SJSA1 (cell line): ENCODE measurements at places on chromosomes 3 and 15. TPM values are rescaled to one million over a fixed set of nuclear protein-coding genes. Genes with fewer than 3 reads are reported as not detected.

DGKG gene
- total RNA-seq, result 0.97 TPM in 1 of 2 replicates, not detected in the other

CLDN1 gene
- 1.5 and 2.4 TPM in 2 replicates for total RNA-seq

GRAMD1C gene
- 13.8 and 29.7 TPM in 2 replicates for total RNA-seq

PIK3CB gene
- 5.7 and 7.3 TPM in 2 replicates for total RNA-seq

TMEM44 gene
- total RNA-seq, result 12.2 and 18.2 TPM in 2 replicates
